ENCODE measurements at places on chromosomes 2 and 18.

- no peak for DNase-seq
Measured at GRCh38 chr2:69811591-69811990, 17.9 kb upstream of the GMCL1 start.

GRCh38 chr18:74282755-74283554 is 8.8 kb downstream of the CYB5A start:
- no peak for DNase-seq

DNA sequence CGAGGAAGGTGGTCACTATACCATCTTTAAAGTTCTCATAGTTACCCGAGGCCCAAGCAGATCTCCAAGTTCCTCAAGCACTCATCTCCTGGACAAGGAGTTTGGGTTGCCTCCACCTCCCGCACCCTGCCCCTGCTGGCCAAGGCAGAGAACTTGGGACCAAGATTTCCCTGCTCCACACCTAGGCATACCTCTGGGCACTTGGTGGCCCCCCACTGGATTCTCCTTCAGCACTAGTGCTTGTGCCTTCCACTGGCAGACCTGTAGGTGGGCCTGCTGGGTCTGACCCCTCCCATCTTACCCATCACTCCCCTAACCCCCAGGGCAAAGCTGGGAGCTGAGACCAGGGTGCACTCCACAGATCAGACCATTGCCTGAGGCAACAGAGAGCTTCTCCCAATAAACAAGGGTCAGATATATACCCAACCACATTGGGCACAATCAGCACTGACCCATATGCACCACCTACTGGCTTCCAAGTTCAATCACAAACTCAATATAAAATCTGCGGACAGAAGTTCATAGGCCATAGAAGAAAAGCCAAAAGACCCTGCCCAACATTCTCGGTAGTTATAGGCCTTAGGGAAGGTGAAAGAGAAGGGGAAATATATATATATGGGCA is 244.2 kb downstream of the EXOC6B start:
- no peak for DNase-seq

DNA sequence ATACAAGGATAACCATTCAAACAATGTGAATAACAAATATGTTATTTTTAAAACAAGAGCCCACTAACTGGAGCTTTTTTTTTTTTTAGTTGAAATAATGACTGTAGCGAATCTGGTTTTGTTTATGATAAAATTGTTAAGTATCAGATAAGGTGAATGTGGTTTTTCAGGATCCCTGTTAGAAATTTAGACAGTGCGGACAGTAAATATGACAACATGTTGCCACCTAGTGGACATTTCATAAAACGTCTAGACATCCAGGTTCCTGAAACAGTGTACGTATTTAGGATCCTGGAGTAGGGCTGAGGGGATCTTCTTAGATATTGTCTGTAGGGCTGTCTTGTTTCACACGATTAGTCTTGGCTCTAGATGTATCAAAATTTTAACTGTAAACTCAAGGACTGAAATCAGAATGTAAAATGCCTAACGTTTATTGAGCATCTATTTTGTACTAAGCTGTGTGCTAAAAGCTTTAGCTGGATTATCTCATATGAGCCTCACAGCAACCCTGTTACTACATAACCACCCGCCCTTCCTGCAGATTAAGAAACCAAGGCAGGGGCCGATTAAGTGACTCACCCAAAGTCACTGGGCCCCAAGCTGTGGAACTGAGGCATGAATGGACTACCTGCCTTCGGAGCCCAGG is 23.9 kb upstream of the CCDC68 start:
- DNase-seq: no peak

DNA sequence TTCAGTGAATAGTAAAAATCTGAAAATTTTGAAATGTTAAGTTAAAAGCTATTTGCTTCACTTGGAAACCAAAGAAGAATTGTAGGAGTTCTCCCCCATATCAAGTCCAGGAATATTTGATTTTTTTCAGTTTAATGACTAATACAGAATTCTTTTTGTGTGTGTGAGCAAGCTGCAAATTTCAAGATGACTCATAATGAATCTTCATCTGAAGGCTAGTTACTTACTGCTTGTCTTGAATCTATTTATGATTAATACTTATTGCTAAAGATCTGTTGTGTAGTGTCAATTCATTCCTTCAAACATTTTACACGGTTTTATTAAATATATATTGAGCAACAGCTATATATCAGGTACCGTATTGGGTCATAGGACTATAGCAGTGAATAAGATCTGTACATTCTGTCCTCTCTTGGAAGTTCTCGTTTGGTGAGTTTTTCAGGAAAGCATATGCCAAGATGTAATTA is 47.8 kb upstream of the CAVIN2 start:
- no peak for DNase-seq

DNA sequence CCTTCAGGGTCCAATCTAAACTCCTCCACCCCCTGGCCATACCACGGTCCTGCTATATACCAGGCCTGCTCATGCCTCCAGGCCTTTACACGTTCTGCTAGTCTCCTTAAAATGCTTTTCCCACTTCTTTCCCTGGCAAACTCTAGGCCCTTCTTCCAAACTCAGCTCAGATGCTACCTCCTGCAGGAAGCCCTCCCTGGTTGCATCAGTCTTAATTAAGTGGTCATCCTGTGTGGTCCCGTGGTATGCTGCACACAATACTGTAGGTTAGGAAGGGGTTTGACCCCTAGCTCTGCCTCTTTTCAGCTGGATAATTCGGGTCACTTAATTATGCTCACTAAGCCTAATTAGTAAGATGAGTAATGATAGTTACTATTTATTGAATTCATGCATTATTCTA is 85.9 kb upstream of the SP3 start:
- DNase-seq: no peak

DNA sequence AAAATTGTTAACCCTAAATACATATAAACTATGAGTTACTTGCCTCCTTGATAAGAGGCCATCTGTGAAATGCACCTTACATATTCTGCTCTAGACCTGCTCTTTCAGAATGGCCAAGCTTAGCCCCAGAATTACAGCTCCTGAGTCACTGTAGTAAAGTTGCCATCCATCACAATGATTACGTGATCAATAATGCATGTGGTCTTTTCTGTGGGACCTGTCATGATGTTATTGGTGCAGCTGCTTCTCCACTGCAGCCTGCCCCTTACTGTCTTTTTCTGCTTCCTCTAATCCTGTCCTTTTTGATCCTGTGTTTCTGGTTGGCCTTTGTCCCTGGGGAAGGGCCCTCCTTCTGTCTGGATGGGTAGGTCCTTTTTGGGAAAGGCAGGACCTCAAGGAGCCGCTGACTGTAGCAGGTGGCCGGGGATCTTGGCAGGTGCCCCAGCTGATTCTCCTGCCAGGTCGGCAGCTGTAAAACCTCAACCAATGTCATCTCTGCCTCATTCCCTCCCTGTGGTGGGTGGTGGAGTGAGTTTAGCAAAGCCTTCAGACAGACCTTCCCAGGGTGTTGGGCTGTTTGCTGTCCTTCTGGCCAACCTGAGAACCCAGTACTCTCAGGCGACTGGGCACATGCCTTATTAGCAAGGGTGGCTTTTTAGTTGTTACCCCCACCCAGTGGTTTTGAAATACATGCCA is 126.2 kb upstream of the EML6 start:
- DNase-seq: no peak
